GM04503 (cell line): ENCODE measurements at places on chromosomes 3 and 15.

GRCh38 chr3:192514081-192514753 lies 213.1 kb downstream of the FGF12 start:
- no peak for DNase-seq

GRCh38 chr3:46370839-46371518 lies at the start of gene CCR5:
Gene CCR5 (plus strand): TSS chr3:46370946. CDS start chr3:46372903, 1,957 bp downstream.
- DNase-seq = no peak

DNA sequence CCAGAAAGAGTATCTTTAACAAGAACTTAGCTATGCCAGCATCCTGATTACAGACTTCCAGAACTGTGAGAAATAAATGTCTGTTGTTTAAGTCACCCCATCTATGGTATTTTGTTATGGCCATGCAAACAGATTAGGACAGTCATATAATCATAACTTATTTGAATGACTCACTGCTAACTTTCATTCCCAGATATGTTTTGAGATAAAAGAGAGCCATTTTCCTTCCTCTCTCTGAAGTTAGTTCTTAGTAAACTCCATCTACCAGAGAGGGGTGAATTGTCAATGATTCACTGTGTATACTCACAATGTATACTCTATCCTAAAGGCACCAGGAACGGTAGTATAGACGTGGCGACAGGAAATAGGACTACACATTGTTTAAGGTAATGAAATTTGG lies 179.4 kb upstream of the DPH6 start:
- peak; percentile 24 for DNase-seq

GRCh38 chr15:85417276-85417675 lies 36.9 kb downstream of the AKAP13 start:
- no peak for DNase-seq

DNA sequence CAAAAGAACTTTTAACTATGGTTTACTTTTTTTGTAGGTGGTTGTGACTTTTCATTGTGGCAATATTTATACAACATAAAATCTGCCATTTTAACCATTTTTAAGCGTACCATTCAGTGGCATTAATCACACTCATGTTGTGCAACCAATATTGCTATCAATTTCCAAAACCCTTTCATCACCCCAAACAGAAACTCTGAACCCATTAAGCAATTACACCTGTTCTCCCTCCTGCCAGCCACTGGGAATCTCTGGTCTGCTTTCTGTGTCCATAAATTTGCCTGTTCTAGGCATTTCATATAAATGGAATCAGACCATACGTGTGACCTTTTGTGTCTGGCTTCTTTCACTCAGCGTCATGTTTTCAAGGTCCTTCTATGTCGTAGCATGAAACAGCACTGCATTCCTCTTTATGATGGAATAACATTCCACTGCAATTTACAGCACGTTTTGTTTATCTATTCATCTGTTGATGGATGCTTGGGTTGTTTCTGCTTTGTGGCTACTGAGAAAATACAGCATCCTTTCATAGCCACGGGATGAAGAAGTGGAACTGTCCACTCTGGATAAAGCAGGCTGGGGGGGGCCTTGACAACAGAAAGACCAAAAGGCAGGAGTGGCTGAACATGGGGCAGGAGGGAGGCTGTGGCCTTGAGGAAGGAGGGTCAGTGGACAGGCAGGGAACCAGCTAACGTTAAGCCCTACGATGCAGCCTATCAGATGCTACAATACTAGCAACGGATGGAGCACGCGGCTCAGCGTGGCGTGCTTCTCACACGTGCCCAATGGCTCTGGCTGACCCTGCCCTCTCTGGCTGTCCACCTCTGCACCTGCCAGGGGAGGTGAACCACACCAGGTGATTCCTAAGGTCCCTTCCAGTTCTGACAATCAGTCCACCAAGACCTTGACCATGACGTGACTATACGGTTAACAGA lies 110.9 kb downstream of the SEC22A start:
- DNase-seq = no peak

- no peak for DNase-seq
Measured at GRCh38 chr3:59265566-59265965, 215.7 kb upstream of the CFAP20DC start.

DNA sequence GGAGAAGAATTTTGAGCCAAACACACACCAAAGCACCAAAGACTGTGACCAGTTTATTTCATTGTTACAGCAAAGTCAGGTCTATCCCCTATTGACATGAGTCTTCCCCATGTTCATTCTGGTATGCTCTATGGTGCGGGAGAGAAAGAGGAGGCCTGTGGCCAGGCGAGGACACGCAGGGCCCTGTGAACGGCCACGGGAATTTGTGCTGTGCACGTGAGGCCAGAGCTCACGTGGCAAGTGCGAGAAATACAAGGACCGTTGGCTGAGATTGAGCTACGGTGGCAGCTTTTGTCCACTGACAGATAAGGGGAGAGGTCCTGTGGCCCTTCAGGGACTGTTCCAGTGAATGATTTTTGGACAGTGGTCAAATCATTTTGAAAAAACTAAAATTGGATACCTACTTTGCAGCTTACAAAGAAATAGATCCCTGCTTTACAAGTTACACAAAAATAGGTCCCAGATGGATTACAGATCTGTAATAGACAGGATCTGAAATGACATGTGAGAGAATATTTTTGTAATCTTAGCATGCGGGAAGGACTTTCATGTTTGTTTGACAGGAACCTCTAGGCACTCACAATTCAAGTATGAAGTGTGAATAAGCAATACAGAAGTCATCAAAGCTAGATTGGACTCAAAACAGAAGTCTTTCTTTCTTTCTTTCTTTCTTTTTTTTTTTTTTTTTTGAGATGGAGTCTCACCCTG lies 9.2 kb downstream of the ZSCAN2 start:
- no peak for DNase-seq

GRCh38 chr3:39221141-39221530 lies 28.7 kb upstream of the XIRP1 start:
- DNase-seq = no peak

DNA sequence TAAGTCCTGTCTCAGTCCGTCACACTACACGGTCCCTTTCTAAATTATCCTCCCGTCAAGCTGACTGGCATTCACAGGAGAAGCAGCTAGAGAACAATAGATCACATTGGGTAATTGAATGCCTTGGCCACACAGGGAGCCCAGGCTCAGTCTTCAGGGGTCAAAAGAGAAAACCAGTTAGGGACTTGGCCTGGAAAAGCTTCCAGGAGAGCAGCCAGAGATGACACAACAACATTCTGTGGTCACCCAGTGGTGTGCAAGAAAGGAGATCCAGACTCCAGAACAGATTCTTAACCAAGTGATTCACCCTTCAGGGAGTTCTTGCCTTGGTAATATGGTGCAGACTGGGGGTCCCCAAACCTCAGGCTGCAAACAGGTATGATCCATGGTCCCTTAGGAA lies 15.9 kb downstream of the ARHGAP31 start:
- DNase-seq = peak; percentile 97

DNA sequence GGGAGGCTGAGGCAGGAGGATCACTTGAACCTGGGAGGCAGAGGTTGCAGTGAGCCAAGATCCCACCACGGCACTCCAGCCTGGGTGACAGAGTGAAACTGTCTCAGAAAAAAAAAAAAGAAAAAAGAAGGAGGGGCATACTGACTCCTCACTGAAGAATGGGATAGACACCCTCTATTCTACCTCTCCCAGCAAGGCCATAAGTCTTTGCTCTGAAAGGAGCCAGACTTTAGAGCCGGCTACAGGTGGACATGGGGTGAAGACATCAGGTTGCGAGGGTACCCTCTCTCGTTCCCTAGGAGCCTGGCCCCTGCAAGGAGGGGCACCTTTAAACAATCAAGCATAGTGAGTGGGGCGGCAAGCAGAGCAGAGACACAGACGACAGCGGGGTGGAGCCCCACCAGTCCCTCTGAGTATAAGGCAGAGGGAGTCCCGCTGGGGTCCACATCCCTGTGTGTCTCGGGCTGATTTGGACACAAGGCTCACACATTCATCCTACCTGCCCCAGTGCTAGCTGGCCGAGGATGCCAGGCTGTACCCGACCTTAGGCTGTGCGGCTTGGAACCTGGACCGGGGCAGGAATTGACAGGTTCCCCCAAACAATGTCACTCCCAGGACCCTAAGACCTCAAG lies 1.1 kb downstream of the GRAMD2A start:
- DNase-seq = no peak

DNA sequence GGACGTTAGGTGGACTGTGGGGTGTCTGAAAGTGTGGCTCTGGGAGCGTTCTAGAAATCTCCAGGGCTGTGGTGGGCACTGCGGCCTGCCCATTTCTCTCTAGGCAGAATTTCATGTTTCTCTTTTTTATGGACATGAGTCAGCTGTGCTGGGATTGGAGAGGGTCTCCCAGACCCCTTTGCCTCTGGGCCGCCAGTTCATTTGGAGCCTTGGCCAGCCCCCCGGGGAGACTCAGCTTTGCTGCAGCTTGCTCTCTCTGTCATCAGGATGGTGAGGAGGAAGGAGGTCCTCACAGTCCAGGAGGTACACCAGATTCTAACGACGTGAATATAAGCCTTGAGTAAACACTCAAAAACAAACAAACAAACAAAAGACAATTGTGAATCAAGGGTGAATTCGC lies 149.6 kb upstream of the RGMA start:
- no peak for DNase-seq
